Activated CD4-positive, alpha-beta T cell treated with anti-CD3 and anti-CD28 coated beads for 48 hours (primary cell): ENCODE measurements at places on chromosomes 2 and 18.

- DNase-seq, result no peak
These were observed 99.6 kb upstream of the DDX18 start for GRCh38 chr2:117714745-117715417.

GRCh38 chr2:23091900-23092299 is 293.1 kb upstream of the KLHL29 start:
- no peak for DNase-seq

GRCh38 chr18:7272311-7273049 is 41.6 kb downstream of the LRRC30 start:
- peak; percentile 4 for DNase-seq

DNA sequence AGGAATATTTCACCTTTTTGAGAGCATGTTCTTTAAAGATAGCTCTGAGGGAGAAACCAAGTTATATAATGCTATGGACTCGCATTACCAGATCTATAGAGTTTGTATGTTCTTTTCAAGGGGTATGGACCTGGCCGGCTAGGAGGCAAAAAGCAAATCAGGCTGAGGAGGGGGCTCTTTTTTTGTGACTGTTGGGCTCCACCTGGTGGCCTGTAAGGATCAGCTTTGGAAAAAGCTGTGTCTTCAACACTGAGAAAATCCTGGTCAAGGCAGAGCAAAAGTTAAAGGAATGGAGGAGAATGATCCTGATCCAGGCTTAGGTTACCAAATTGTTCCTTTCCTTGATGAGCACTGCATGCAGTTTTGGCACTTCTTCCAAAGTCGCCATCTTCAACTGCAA is 180.5 kb downstream of the DIS3L2 start:
- DNase-seq, result peak; percentile 47

- DNase-seq, result no peak
These were observed 1374.9 kb upstream of the CELF4 start for GRCh38 chr18:38940475-38940862.

- no peak for DNase-seq
These were observed 318.1 kb downstream of the NBAS start for GRCh38 chr2:15242936-15243461.

DNA sequence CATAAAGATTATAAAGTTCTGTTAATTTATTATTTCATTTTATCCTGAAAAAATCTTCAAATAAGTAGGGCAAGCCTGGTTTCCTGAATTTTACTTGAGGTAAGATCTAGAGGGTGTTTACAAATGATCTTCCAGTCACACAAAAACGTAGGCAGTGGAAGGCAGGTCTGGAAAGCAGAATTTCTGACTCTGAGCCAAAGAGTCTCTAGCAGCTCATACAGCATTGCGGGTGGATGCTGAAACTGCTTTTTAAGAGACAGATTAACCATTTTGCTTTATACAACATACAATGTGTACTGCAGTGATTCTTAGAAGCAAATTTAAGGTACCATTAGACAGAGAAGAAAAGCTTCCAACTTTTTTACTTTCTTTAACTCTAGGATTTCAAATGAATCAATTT is 117.0 kb downstream of the FTCDNL1 start:
- DNase-seq, result no peak

DNA sequence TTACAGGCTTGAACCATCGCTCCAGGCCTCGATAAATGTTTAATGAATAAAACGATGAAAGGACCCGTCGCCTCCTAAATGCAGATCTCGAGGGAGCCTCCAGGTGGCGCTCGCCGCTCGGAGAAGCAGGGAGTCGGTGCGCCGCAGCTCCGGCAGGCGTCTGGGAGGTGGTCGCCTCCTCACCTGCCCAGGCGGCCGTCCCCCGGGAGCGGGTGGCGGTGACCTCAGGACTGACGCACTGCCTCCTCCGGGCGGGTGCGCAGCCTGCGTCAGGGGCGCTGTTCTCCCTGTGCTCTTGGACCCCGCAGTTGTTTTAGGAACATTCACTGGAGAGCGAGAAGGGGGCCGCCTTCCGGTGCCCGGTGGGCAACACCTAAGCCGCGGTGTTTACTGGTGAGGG is 38.6 kb upstream of the POLE4 start:
- peak; percentile 83 for DNase-seq

DNA sequence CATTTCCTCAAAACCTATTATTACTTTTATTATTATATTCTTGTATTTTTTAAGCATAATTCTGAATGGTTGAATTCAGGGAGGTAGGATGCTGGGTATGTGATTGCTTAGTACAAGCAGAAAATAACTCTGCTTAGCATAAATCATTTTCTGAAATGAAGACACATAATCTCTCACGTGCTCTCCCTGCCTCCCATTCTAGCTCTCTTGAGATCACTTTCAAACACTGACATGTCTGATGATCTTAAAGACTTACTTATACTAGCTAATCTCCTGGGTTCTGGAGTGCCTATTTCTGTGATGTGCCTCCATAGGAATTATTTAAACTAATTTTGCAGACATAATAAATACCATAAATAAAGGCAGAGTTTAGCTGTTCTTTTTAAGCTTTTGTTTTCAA is 1136.0 kb downstream of the SUCLG1 start:
- DNase-seq, result no peak

GRCh38 chr2:170249761-170250160 is 71.8 kb downstream of the MYO3B start:
- no peak for DNase-seq

DNA sequence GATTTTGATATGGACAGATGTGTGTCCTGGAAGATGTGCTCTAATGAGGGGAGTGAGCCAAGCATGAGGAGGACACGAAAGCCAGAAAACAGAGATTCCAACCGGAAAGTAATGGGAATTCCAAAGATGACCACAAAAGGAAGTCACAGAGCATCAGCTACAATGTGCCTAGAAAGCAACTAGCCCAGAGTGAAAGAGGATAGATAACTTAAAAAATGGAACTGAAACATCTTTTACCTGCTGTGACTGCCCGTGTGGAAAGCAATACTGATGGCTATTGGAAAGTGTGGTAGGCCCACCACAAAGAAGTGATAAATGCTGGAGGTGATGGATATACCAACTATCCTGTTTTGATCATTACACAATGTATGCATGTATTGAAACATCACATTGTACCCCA is 21.6 kb downstream of the DNMT3A start:
- no peak for DNase-seq

DNA sequence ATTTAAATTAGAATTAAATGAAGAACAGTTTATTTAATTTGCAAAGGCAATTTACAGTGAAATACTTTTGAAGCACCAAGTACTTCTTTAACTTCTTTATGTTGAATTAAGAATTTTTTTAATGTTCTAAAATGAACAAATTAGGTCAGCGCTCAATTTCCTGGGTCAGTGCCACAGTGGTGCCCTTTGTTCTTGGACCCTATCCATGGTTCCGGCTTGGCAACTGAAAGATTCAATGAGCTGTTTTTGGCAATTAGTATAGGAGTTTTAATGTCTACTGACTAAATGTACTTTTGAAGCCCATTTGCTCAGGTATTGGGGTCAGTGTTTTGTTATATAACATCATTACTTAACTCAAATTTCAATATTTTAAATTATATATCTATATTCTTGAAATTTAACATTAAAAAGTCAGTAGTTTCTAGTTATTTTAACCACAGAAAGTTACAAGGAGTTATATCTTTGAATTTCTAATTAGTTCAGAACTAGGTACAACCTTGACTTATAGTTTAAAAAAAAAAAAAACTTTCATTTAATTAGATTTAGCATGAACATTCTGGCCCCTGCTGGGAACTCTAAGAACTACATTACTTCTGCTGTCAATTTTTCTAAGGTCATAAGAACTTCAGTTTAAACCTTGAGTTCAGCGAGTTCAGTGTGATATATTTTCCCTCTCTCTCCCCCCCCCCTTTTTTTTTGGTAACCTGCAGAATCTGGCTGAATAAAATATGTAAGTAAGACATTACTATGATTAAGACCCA is 7.6 kb upstream of the MSTN start:
- peak; percentile 36 for DNase-seq

DNA sequence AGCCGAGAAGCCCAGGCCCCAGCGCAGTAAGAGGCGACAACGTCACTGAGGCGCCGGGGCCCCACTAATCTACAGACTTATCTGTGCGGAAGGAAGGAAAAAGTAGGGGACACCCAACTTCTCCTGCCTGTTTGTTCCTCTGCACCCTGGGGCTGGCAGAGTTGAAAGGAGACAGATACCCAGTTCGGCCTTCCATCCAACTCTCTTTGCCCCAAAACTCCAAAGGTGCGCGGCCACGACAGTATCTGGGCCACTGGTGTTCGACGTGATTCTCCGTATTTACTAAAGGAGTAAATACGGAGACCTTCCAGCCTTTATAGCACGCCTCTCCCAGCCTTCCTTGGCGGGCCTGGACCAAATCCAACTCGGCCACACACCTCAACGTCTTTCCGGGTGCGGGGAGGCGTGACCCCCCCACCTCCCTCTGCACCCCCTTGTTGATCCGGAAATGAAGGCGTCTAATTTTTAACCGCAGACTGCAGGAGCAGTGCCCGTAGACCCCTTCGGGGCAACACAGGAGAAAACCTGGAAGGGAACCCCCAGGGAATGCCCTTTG is 1.6 kb downstream of the SMAD7 start:
- peak; percentile 47 for DNase-seq

GRCh38 chr2:2621855-2622254 is 290.8 kb upstream of the MYT1L start:
- DNase-seq, result no peak

- DNase-seq, result no peak
These were observed 13.7 kb upstream of the GMCL1 start for GRCh38 chr2:69815717-69816116.

GRCh38 chr2:11681722-11682589 is 12.0 kb upstream of the NTSR2 start:
- peak; percentile 80 for DNase-seq

- no peak for DNase-seq
These were observed 92.6 kb downstream of the SPATS2L start for GRCh38 chr2:200399046-200399445.

- DNase-seq, result no peak
These were observed 1348.7 kb upstream of the NXPH2 start for GRCh38 chr2:140128909-140129308.

- no peak for DNase-seq
These were observed 185.2 kb upstream of the SLC39A10 start for GRCh38 chr2:195471807-195472206.

DNA sequence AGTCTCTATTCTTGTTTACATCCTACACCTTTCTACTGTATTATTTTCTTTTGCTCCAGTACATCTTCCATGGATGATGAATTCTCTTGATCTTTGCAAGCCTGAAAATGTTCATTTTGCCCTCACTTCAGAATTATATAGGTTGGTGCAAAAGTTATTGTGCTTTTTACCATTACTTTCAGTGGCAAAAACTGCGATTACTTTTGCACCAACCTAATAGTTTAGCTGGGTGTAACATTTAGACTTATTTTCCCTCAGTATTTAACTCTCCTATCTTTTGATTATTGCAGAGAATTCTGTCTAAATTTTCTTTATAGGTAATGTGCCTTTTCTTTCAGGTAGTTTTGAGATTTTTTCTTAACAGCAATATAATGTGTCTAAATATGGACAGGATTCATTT is 81.8 kb downstream of the SS18 start:
- no peak for DNase-seq

GRCh38 chr2:148989882-148990493 is 48.5 kb upstream of the LYPD6B start:
- peak; percentile 60 for DNase-seq

- no peak for DNase-seq
These were observed 5.3 kb downstream of the NRP2 start for GRCh38 chr2:205687641-205687956.

- no peak for DNase-seq
These were observed 54.2 kb downstream of the KCNG2 start for GRCh38 chr18:79851950-79852349.

- no peak for DNase-seq
These were observed 18.4 kb upstream of the REV1 start for GRCh38 chr2:99507937-99508818.

DNA sequence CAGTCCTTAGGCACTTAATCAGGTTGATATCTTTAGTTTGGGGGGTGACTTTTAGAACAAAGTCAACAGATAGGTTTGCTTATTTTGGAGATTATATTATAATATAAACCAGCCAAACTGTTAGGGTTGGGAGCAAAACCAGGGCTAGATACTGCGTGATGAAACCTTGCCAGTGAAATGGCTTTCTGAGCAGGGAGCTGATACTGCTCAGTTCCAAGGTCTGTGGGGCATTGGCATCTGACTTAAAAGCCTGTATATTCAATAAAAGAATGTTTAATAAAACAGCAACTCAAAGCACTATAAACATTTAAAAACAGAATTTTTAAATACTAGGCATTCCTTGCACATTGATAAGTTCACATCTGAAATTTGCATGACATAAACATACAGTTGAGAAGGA is 19.3 kb downstream of the PTPRM start:
- DNase-seq, result no peak

GRCh38 chr2:234705108-234705507 is 208.2 kb upstream of the ARL4C start:
- peak; percentile 6 for DNase-seq

- DNase-seq, result no peak
These were observed 420.0 kb downstream of the ZEB2 start for GRCh38 chr2:144099780-144100377.

DNA sequence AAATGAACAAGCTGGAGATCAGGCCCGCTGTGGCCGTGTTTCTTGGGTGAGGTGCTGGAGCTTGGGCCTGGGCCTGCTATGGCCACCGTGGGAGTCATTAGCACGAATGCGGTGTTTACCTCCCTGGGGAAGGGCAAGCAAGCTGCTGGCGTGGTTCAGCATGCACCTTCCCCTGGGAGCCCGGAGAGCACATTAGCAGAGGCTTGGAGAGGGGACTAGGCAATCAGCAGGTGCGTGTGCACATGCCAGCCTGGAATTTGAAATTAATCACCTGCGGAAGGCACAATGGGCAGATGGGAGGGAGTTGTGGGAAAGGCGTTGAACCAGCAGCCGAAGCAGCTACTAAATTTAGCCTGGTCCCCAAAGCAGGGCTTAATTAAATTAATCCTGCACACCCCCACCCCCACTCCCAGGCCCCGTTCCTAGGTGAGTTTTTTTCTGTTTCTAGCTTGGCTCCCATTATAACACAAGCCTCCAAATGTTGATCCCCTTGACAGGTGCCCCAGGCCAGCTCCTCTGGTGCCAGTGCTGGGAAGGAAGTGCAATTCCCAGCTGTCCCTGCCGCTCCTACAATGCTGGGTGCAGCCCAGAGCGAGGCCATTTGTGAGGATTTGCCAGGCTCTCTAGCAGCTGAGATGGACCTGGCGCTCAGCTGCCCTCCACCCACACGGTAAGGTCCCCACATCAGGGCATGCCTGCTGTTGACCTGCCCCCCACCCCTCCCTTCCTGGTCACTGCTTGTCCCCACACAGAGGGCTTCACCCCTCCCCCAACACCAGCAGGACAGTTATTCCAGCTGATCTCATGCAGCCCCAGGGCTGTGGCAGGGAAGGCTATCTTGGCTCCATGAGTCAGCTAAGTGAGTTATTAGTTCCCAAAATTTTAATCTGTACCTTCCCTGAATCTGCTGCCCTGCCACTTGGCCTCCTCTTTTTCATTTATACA is 115.0 kb downstream of the ZBTB7C start:
- no peak for DNase-seq

GRCh38 chr2:239554766-239555570 is 154.1 kb upstream of the HDAC4 start:
- no peak for DNase-seq

DNA sequence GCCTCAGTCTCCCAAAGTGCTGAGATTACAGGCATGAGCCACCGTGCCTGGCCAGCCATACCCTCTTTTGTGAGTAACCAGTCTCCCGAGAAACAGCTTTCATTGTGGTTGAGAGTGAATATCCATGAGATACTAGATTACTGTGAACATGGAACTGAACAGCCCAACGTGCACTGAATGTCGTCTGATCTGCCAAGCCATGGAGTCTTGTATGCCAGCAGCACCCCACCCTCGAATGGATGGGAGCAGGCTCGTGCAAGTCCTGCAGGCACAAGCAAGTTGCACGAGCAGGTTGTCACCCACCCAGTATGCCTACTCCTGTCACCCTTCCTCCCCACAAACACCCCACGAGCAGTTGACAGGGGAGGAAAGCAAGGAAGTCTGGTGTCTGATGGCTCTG is 36.5 kb upstream of the TFCP2L1 start:
- no peak for DNase-seq
